Ureter (tissue), 1 donor: ENCODE measurements at places on chromosomes 6 and 20. TPM values are rescaled to one million over a fixed set of nuclear protein-coding genes. Genes with fewer than 3 reads are reported as not detected.

The SLC17A4 gene
- total RNA-seq = not detected

The DUSP22 gene
- total RNA-seq = 48.9 TPM

The SAPCD1 gene
- 2.8 TPM for total RNA-seq

The TDRD6 gene
- total RNA-seq = 0.73 TPM

The C6orf132 gene
- 69.3 TPM for total RNA-seq

The TAAR8 gene
- total RNA-seq = not detected

The C20orf141 gene
- not detected for total RNA-seq

The HCRTR2 gene
- total RNA-seq = not detected
